IMR-90 (cell line): ENCODE measurements at places on chromosomes 2 and 18. TPM values are rescaled to one million over a fixed set of nuclear protein-coding genes. Genes with fewer than 3 reads are reported as not detected.

Gene GRB14
- total RNA-seq, result not detected in 2 replicates

Gene CMPK2
- 0.18 and 0.28 TPM in 2 replicates for total RNA-seq

Gene COLEC12
- total RNA-seq, result 1.7 and 2.3 TPM in 2 replicates

Gene APOB
- total RNA-seq, result under 0.01 TPM in 2 replicates

Gene DPP4
- total RNA-seq, result 19.0 and 24.2 TPM in 2 replicates

Gene RUFY4
- not detected in 2 replicates for total RNA-seq
